ENCODE measurements at places on chromosomes 11 and 22.

- no peak for DNase-seq
These were observed 6.1 kb upstream of the SSTR3 start for GRCh38 chr22:37218399-37218770.

DNA sequence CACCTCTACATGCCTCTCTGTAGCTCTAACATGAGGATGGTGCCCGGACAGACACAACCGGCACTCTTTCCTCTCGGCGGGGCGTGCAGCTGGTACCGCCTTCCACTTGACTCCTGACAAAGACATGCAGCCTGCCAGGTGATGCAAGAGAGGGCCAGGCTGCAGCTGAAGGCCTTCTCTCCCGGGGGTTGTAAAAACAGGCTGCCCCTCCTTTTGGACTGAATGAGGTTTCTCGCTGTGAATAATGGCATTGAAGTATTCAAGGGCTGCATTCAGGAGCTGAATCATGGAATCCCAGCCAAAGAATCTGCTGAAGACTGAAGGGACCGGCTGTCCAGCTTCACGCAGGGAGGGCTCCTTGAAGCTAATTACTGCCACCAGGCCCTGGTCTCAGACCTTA lies 110.9 kb downstream of the GALNT18 start:
- DNase-seq, result no peak

DNA sequence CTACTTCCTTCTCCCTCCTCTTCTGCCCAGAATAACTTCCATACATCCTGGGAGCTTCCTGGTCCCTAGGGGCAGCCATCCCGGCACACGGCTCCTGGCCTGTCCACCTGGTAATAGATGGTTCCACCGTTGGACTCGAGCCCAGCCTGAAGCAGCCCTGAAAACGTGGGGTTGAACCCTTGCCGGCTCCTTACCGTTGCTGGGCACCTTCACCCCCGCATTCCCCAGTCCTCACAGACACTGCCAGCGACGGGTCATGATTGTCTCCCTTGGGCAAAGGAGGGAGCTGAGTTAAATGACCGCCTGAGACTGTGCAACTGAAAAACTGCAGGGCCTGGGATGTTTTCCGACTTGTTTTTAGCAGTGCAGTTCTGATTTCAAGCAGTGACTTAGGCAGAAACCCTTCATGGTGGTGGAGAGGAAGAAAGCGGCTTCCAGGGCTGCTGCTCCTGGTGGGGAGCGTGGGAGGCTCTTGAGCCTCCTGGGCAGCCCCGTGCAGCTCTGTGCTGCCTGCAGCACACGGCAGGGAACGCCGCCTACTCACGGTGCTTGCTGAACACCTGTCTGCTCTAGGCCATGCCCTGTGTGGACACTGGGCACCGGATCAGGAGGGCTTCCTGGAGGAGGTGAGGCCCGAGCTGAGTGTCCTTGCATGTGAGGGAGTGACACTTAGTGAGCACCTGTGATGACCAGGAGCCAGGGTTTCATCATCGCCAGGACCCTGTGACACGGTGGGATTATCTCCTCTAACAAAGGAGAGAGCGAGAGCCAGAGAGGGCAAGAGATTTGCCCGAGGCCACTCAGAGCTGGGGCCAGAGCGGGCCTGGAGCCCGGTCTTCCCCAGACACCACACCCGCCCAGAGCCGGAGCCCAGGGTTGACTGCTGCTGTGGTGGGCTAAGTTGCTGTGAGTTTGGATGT lies 77.4 kb downstream of the FBLN1 start:
- no peak for DNase-seq

GRCh38 chr11:123093739-123094138 lies 31.8 kb upstream of the HSPA8 start:
- DNase-seq, result no peak

DNA sequence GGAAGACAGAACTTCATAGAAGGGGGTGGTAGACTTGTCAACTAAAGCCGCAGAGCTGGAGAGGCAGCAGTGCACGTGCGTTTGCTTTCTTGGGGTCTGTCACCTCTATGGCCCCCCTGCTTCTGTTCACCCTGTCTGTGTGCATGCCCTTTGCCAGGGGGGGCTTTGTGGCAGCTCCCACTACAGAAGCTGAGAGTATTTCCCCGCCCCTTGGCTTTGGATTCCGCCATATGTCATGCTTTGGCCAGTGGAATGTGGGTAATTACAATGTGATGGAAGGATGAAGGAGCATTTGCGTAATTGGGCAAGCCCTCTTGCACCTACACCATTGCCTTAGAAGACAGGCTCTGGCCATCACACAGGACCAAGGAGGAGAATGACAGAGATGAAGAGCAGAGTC lies 153.0 kb downstream of the MPPED1 start:
- DNase-seq, result no peak

DNA sequence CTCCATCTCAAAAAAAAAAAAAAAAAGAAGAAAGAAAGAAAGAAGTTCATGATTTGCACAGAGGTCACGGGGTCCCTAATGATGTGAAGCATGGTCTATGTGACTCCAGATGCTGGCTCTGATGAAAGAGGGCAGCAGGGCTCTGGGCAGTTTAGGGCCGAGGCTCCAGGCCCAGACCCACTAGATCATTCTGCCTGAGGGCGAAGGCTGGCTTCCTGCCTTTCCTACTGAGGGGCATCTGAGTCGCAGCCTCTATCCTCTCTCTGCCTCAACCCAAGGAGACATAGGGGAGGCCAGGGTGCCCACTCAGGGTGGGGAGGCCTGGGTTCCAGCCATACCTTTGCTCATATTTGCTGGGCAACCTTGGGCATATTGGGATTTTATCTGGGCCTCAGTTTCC lies 4.8 kb downstream of the SLC35E4 start:
- DNase-seq, result no peak

- no peak for DNase-seq
These were observed 1.3 kb downstream of the TMPRSS13 start for GRCh38 chr11:117927926-117928325.

DNA sequence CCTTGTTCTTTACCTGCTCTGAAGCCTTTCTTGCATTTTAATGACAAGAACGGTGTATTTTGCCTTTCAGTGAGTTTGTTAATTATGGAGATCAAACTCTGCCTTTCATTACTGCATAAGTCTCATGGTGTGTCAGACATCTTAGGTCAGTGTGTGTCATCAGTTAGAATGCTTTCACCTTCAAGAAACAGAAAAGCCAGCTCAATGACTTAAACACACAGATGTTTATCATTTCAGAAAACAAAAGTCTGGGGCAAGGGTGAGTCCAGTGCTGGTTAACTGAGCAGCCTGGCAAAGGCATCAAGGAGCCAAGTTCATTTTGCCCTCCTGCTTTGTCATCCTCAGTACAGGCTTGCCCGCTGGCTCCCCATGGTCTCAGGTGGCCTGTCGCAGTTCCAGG lies 54.5 kb downstream of the PACS1 start:
- DNase-seq, result no peak

DNA sequence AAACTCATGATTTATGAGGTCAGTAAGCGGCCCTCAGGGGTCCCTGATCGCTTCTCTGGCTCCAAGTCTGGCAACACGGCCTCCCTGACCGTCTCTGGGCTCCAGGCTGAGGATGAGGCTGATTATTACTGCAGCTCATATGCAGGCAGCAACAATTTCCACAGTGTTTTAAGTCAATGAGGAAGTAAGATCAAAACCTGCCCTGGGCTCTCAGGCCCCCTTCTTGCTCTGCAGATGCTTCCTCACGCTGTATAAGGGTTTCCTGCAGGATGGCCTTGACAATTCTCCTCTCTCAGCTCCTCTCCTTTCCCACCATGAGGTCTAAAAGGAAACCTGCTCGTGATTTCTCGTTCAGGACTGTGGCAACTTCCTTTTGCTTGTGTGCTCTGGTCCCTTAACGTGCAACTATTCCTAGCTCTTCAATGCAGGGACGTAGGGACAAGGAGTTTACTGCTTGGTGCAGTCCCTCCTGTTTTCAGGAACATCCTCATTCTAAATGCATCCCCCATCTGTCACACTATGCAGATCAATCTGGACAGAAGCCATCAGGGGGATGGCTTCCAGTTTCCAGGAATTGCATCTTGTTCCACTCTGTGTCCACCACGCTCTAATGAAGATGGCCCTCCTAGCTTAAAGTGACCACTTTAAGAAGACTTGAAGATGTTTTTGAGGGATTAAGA lies 64.3 kb upstream of the IGLL5 start:
- DNase-seq, result peak; percentile 74

DNA sequence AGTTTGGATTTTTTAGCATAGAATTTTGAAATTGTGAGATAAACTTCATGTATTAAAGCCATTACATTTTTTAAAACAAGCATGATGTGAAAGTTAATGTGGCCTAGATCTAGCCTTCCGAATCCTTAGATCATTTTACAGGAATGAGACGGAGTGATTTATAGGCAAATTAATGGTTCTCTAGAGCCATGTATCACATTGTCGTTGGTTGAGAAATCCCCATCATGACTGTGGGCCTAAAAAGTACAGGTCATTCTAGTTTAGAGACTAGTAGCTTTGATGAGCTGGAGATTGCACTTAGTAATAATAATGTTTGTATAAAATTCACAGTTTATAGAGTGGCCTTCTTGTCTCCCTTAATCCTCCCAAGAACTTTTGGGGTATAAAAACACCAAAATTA lies 7.1 kb downstream of the EWSR1 start:
- DNase-seq, result no peak

DNA sequence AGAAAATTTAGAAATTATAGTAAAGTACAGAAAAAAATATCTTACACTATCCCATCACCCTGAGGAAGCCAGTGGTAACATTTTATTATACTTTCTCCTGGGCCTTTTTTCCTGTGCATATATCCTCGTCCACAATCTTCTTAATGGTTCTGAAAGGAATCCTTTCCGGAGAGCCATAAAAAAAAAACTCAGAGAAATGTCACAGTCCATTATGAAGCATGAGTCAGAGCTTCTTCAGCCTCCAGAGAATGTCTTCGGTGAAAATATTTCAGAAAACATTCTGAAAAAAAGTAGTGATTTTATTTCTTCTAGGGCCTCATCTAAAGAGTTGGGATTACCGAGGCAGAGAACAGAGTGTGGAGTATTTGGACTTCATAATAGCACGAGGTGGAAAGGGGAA lies 163.4 kb downstream of the INSC start:
- DNase-seq, result no peak

GRCh38 chr11:1655168-1656060 lies 25.8 kb downstream of the KRTAP5-5 start:
- no peak for DNase-seq

DNA sequence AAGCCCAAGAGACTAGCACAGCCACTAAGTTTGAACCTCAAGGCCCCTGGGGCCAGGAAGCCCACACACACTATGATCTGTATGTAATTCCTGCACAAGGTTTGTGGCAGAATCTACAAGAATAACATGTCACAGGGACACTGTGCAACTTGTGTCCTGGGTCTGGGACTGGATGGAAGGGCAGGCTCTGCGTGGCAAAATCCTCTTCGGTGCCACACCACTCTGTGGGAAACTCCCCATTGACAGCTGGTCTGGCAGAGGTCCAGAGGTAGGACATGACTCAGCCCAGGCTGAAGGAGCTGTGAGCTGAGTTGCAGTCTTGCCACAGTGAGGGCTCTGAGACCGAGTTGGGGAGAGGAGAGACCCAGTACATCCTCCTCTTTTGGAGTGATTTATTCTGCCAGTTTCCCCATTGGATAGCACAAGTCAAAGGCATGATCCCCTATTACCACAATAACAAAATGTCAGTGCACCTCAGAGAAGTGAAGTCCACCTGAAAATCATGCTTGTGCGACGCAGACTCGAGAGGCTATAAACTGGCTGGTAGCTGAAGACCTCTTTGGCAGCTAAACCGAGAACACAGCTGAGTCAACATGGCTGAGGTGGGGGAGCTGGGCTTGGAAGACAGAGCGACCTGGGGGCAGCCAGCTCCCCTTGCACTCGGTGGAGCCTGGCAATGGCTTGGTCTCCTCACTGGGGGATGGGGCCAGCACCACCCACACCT lies 23.3 kb upstream of the SERPIND1 start:
- DNase-seq, result peak; percentile 17

DNA sequence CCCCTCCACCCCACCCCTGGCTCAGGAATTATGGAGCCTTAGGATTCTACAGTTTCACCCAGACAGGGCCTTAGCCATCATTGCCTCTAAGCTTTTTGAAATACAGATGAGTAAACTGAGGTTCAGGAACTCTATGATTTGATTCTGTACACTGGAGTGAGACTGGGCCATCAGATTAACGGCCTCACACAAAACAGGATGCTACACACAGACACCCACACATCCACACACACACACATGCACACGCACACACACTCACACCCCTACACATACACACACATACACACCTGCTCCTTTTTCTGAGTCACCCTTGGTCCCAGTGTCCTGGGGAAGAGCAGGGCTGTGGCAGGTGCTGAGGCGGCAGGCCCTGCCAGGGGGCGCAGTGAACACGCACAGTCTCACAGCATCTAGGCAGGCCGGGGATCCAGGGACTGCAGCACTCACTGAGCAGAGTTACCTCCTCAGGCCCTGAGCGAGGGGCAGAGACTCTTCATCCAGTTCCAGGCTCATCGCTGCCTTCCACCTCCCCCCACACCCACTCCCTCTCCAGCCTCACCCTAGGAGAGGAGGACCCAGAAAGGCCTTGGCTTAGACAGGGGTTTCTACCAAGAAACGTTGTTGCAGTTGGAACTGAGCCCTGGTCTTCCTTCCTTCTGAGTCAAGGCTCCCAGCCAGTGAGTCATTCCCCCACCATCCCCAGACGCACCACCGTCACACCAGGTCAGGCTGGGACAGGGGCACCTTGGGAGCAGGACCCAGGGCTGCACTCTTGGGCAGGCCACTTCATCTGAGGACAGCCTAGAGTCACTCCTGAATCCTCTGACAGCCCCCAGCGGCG lies 89.8 kb upstream of the PARVA start:
- no peak for DNase-seq

DNA sequence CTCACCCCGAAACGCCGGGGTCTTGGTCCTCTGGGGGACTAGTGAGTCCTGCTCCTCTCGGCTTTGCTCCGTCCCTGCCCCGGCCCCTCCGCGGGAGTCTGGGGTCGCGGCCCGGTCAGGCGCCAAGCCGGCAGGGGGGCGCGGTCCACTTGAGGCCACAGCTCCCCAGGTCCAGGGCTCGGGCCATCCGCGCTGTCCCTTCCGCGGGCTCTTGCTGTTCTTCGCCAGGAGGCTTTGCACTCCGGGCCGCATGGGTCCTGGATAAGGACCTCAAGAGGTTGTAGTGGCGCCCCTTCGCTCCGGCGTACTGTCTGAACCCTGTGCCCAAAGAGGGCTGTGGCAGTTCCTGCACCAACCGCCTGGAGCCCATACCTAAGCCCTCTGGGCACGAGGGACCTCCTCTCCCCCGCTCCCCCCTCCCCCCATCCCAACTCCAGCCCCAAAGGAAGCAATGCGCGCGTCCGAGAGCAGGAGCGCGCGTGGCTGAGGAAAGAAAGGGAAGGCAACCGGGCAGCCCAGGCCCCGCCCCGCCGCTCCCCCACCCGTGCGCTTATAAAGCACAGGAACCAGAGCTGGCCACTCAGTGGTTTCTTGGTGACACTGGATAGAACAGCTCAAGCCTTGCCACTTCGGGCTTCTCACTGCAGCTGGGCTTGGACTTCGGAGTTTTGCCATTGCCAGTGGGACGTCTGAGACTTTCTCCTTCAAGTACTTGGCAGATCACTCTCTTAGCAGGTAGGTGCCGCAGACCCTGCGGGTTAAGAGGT lies at the start of gene ADM:
TSS of gene ADM (plus strand) at position 579 of the 767 bp plus-strand sequence. CDS start 628 bp downstream, outside the sequence.
- peak; percentile 41 for DNase-seq

All from bone marrow (tissue), 2 donors.